ENCODE measurements at places on chromosomes 11 and 22.

DNA sequence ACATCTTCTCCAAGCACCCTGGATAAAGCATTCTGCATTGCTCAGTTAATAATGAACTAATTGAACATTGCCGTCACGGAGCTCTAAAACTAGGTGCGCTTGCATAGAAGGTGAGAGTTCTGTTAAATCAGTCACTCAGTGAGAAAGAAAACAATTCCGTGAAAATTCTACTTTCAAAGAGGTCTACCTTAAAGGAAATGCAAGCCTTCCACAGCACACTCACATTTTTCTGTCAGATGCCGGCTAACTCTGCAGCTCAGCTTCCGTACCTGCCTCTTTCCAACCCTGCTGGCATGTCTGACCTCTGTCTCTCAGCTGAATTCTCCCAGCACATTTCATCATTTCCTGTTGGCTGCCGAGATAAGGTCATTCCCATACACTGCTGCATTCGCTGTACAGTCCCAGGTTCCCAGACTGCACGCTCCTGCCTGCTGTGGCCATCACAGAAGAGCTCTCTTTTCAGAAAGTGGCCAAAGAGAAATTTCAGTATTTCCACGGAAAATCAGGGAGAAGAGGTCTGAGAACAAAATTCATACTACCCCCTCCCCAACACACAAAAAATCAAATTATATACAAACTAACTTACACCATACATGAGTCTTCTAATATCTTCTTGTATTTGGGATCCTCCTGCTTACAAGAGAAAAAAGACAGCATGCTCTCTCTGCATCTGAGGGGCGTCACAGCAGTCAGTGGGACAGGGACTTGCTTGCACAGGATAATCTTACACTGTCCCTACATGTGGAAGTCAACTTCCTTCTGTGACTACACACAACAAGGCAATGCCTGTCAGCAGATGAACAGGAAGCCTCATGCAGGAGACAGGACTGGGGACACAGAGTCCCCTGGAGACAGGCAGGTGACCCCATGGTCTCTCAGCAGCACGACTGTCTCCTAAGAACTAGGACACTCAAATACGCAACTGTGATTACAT is 55.1 kb downstream of the PACSIN2 start:
- DNase-seq = peak; percentile 87

DNA sequence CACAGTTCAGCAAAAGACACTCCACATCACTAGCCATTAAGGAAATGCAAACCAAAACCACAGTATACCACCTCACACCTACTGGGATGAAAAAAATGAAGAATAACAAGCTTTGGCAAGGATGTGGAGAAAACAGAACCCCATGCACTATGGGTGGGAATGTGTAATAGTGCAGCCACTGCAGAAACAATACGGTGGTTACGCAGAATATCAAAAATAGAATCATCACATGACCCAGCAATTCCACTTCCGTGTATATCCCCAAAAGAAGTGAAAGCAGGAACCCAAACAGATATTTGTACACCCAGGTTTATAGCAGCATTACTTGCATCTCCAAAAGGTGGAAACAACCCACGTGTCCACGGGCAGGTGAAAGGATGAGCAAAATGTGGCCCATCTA is 20.8 kb downstream of the CARS1 start:
- no peak for DNase-seq

GRCh38 chr22:21758091-21758864 is 22.7 kb upstream of the YPEL1 start:
- no peak for DNase-seq

DNA sequence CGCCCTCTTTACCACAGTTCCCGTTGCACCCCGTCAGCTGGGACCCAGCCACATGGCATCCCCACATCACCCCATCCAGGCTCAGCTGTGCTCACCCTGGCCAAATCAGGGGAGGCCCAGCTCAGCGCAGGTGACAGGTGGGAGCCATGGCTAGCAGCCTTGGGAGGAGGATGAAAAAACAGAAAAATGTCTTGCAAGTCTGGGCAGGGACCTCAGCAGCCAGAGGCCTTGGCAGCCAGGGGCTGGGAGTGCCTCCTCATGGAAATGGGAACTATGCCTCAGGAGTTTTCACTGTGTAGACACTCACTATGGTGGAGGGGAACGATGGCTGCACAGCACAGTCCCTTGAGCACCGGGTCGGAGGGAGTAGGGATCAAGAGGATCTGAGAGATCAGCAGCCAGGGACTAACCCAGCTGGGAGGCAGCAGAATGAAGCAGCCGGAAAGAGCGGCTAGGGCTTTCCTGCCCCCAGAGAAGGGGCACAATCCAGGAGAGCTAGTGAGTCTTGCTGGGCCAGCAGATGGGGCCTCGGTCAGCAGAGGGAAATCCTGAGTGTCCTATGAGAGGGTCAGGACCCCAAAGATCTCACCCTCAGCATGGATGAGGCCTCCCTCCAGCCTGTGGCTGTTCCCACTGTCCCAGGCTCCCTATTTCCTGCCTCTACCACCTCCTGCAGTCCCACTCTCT is 6.2 kb upstream of the FTH1 start:
- no peak for DNase-seq

DNA sequence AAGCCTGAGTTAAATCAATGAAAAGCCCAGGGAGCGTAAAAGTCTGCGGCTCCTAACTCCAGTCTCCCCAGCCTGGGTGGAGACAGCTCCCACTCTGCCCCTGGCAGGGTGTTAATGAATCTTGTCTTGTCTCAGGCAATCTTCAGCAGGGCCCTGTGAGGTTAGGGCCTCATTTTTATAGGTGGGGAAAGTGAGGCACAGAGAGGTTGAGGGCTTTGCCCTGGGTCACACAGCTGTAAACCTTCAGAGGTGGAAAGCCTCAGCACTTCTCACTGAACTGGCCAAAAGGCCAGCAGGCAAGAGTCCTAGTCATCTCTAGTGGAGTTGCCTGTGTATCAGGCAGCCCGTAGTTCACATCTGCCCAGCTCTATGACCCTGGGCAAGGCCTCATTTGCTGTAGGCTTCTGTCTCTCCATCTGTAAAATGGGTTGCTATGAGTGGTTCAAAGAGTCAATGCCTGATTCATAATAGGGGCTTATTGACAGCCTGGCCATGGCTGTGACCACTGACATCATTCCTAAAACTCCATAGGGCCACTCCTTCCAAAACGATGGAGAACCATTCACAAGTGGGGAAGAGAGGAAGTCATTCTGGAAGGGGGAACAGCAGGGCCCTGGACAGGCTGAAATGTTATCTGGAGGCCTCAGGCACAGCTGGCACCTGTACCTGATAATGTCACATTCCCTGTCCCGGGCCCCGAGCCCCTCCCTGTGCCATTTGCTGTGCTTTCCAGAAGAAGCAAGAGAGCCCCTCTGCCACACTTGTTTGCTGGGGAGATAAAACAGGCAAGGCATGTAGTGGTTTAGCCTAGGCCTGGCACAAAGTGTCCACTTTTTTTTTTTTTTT is 6.0 kb downstream of the CBX7 start:
- no peak for DNase-seq

All from ACHN (cell line).